Activated CD8-positive, alpha-beta memory T cell treated with anti-CD3 and anti-CD28 coated beads for 1 hour (primary cell): ENCODE measurements at places on chromosomes 7 and 10.

DNA sequence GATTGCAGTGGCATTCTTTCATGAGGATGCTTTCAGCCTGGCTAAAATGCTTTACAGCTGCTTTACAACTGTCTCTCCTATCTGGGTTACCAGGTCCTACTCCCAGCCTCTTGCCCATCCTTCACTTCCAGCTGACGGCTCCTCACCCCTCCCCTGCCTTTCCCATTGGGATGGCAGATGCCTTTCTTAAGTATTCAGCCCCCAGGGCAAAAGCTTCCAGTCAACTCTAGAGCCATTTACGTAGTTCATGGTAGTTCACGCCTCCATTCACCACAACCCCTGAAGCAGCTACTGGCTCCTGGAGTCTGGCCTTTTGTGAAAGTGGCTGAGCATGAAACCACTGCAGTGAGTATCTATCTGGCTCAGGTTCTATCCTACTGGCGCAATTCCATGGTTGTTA lies 17.2 kb upstream of the BMPER start:
- no peak for DNase-seq

- DNase-seq: no peak
Observed at GRCh38 chr7:149562602-149563001, 65.0 kb upstream of the ZNF746 start.

DNA sequence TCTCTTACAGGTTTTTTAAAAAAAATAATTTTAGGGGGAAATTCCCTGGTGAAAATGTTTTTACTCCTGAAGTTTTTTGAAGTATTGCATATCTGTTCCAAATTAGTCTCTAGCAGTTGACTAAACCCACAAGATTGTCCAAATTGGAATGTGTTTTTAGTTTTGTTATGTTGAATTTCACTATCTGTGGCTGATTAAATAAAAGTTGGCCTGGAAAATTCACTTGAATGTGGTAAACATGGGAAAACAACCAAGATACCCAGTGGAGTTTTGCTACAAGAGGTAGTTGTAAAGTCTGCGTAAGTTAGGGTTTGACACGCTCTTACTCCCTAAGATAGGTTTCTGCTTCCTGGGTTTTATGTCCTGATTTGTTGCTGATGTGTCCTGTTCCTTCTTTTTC lies 3.3 kb downstream of the TSGA13 start:
- no peak for DNase-seq

- no peak for DNase-seq
Observed at GRCh38 chr10:30828680-30829079, 199.1 kb upstream of the LYZL2 start.
